ENCODE measurements at places on chromosomes 1 and 21. TPM values are rescaled to one million over a fixed set of nuclear protein-coding genes. Genes with fewer than 3 reads are reported as not detected.

DNA sequence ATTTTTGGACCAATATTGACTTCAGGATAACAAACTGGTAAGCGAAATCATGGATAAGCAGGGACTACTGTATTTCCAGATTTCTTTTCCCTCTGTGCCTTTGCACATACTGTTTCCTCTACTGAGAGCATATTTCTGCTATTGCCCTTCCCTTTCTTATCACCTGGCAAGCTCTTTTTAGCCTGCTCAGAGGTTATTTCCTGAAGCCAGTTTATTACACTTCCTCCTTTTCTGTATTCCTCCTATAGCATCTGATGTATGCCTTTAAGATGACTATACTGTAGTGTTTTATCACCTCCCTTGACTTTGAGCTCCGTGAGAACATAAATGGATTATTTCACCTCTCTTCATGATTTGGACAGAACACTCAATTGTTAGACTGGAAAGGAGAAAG is 49.0 kb downstream of the MAGI3 start:
- H3K36me3 ChIP-seq: no peaks in the 10 kb centered on the region
- no peak for DNase-seq
- no peaks in the 10 kb centered on the region for H3K27me3 ChIP-seq

DNA sequence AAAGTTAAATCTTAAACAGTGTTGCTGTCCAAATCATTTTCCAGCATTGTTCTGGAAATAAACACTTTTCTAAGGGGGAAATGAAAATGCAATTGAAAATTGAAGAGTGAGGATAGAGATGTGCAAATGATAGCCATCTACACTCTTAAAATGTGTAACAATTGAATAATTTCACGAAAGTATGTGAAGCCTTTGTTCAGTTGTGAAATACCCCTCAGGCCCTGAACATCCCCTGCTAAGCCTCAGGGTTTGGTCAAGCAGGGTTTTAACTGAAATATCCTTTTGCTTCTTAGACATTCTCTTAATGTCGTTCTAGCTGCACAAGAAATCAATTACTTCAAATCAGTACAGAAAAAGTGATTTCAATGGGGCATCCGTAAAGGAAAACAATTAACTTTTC is 65.9 kb upstream of the DYNLT5 start:
- no peak overlapping the region for H3K27ac ChIP-seq
- no peak for DNase-seq

DNA sequence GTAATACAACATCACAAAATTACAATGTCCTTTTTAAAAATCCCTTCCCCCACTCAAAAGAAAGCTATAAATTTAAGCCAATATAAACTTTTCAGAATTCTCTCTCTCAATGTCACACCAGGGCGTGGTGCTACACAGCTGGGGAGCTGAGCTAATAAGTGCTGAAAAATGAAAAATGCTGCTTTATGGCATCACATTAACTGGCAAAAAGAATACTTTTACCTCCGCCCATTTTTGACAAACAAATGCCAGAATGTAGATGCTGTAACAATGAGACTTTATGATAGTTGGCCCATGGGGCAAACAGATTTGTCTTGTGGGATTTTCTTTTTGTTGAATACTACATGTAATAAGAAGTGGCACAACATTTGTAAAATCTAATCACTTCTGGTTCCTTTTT is 12.7 kb upstream of the LYPLAL1 start:
- H3K27ac ChIP-seq: no peak overlapping the region
- H3K4me3 ChIP-seq: no peak overlapping the region
- no peaks in the 10 kb centered on the region for H3K27me3 ChIP-seq
- DNase-seq: no peak

Gene USH2A
- not detected for total RNA-seq

Gene IFI44
- total RNA-seq: 0.66 TPM

Gene VTCN1
- total RNA-seq: 0.17 TPM

Gene OR6Y1
- total RNA-seq: not detected

- no peaks in the 10 kb centered on the region for H3K27me3 ChIP-seq
- H3K4me1 ChIP-seq: peaks cover 21% of the 10 kb centered on the region
- DNase-seq: no peak
- peaks cover 14% of the 10 kb centered on the region for H3K36me3 ChIP-seq
These were observed 546 bp downstream of the DONSON start for GRCh38 chr21:33587792-33588484.

Gene GBP3
- total RNA-seq: 1.2 TPM

DNA sequence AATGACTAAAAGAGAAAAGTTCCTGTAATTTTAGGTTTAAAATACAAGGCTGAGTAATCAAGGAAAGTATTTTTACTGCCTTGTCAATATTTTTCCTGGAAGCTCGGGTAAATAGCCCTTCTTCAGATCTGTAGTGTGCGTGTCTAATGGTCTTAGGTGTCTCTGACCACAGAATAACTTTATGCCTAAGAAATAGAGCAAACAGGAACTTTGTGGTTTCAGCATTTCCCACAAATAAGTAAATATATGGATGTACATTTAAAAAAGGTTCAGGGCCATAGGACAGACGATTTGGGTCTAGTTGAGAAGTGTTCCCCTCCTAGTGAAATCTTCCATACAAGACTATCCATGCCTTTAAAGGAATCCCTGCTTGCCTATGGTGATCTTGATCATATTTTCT is 107.0 kb downstream of the ZC3H11B start:
- H3K27me3 ChIP-seq: no peaks in the 10 kb centered on the region

Gene CDK18
- total RNA-seq: 32.0 TPM

- no peaks in the 10 kb centered on the region for H3K27me3 ChIP-seq
- H3K4me3 ChIP-seq: peak within 1 kb of the TSS; percentile 100
- H3K27ac ChIP-seq: peak within 1 kb of the TSS; percentile 98
- H3K36me3 ChIP-seq: peaks cover 9% of the 10 kb centered on the region
- DNase-seq: peak; percentile 48
These were observed at the start of the genes EMC1 and MRTO4 for GRCh38 chr1:19251305-19252196. Gene EMC1 (minus strand): TSS chr1:19251524. CDS start chr1:19251509, 15 bp downstream. Gene MRTO4 (plus strand): TSS chr1:19251805. CDS start chr1:19251836, 31 bp downstream.

DNA sequence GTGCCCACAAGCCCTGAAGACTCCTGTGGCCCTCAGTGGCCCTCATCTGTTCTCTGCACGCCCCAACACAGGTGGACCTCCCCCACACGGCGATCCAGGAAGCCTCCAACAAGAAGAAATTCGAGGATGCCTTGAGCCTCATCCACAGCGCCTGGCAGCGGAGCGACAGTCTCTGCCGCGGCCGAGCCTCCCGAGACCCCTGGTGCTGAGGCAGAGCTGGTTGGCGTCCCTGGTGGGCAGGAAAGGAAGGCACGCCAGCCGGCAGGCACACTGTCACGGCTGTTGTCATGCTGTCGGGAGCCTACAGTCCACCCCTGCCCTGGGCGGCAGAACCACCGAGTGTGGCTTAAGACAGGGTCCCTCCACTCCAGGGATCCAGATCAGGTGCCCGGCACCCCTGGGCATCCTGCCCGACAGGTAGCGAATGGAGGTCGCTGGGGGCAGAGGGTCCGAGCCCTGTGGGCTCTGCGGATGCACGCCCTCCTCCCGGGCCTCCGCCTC is 2.3 kb upstream of the SLC25A34 start:
- no peaks in the 10 kb centered on the region for H3K36me3 ChIP-seq
- no peak overlapping the region for H3K27ac ChIP-seq
- no peak for DNase-seq
- no peak overlapping the region for H3K4me3 ChIP-seq
- 0 out of 2 replicates have a peak, but pooled peaks cover 3% of the 10 kb centered on the region for H3K4me1 ChIP-seq

Gene WDR3
- 70.5 TPM for total RNA-seq

- no peak overlapping the region for H3K4me3 ChIP-seq
- DNase-seq: no peak
- no peak overlapping the region for H3K27ac ChIP-seq
These were observed 243.2 kb upstream of the RAB4A start for GRCh38 chr1:229027622-229028182.

Gene EFNA3
- 20.4 TPM for total RNA-seq

- DNase-seq: no peak
- H3K4me3 ChIP-seq: no peak overlapping the region
- H3K27me3 ChIP-seq: no peaks in the 10 kb centered on the region
- H3K36me3 ChIP-seq: no peaks in the 10 kb centered on the region
These were observed 59.3 kb downstream of the SLC37A1 start for GRCh38 chr21:42572906-42573495.

- H3K4me1 ChIP-seq: no peaks in the 10 kb centered on the region
- DNase-seq: no peak
- peaks cover 54% of the 10 kb centered on the region for H3K27me3 ChIP-seq
These were observed 199.1 kb upstream of the KCND3 start for GRCh38 chr1:112188611-112189010.

DNA sequence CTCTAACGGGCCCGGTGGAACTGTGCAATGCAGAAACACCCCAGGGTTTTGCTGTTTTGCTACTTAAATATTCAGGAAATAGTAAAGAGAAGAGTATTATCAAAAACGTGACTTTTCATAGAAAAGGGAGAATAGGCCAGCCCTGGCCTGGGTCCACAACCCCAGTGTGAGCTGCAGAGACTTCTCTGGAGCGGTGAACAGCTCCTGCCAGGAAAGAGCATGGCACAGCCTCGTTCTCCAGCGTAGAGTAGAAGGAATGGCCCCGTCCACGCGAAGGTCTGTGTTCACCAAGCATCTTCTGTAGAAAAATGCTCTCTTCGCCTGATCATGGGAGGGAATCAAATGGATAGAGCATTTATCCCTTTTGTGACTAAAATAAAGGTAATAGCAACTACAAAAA is 51.4 kb downstream of the PDE9A start:
- DNase-seq: no peak
- no peaks in the 10 kb centered on the region for H3K4me1 ChIP-seq
- H3K4me3 ChIP-seq: no peak overlapping the region
- no peak overlapping the region for H3K27ac ChIP-seq
- H3K27me3 ChIP-seq: no peaks in the 10 kb centered on the region
- no peaks in the 10 kb centered on the region for H3K36me3 ChIP-seq

Gene ZMPSTE24
- total RNA-seq: 39.6 TPM

- H3K36me3 ChIP-seq: no peaks in the 10 kb centered on the region
- peak overlapping the region; percentile 3 for H3K27ac ChIP-seq
- peaks cover 96% of the 10 kb centered on the region for H3K4me1 ChIP-seq
- no peaks in the 10 kb centered on the region for H3K27me3 ChIP-seq
- H3K4me3 ChIP-seq: no peak overlapping the region
These were observed 14.1 kb upstream of the LMNA start for GRCh38 chr1:156100205-156100995.
